Right atrium auricular region (tissue), 2 donors: ENCODE measurements at places on chromosomes 4 and X. TPM values are rescaled to one million over a fixed set of nuclear protein-coding genes. Genes with fewer than 3 reads are reported as not detected.

The ANKRD50 gene
- 8.2 TPM for total RNA-seq

The NOX1 gene
- 0.82 TPM for total RNA-seq

The CAPN6 gene
- total RNA-seq, result 2.2 TPM

The ZGRF1 gene
- 2.0 TPM for total RNA-seq

The GRIA3 gene
- 1.0 TPM for total RNA-seq

The TAB3 gene
- 18.4 TPM for total RNA-seq

The SOD3 gene
- total RNA-seq, result 300 TPM

The UGT2B17 gene
- total RNA-seq, result not detected

The MAGIX gene
- total RNA-seq, result 18.9 TPM

The NPY1R gene
- 4.4 TPM for total RNA-seq

The TRPC3 gene
- 0.63 TPM for total RNA-seq

The RTL5 gene
- 1.5 TPM for total RNA-seq

The MMRN1 gene
- total RNA-seq, result 6.9 TPM

The OTC gene
- not detected for total RNA-seq

The CISD2 gene
- 10.5 TPM for total RNA-seq

The SLC49A3 gene
- total RNA-seq, result 12.0 TPM

The RELL1 gene
- 25.3 TPM for total RNA-seq

The TMPRSS11B gene
- total RNA-seq, result not detected

The TLR1 gene
- 3.6 TPM for total RNA-seq

The DDIT4L gene
- total RNA-seq, result 2.0 TPM

The SSX4B gene
- total RNA-seq, result not detected

The HSFX1 gene
- total RNA-seq, result 1.4 TPM

The FGFBP1 gene
- 0.94 TPM for total RNA-seq

The USO1 gene
- total RNA-seq, result 76.4 TPM

The IL2RG gene
- total RNA-seq, result not detected

The OTUD6A gene
- total RNA-seq, result not detected

The APLN gene
- 2.3 TPM for total RNA-seq

The TRIML1 gene
- not detected for total RNA-seq

The FGFBP2 gene
- total RNA-seq, result 4.8 TPM

The RNF212 gene
- total RNA-seq, result 1.9 TPM

The DAPP1 gene
- total RNA-seq, result 1.3 TPM

The CDKN2AIP gene
- total RNA-seq, result 11.1 TPM

The MAGEA2B gene
- total RNA-seq, result not detected

The LAP3 gene
- 67.2 TPM for total RNA-seq

The STS gene
- 6.2 TPM for total RNA-seq

The TMEM175 gene
- 24.0 TPM for total RNA-seq

The CPLX1 gene
- total RNA-seq, result 0.98 TPM

The PGAM4 gene
- total RNA-seq, result not detected

The DRD5 gene
- total RNA-seq, result 0.24 TPM

The HMGN5 gene
- 3.6 TPM for total RNA-seq

The GBA3 gene
- not detected for total RNA-seq

The CEP44 gene
- total RNA-seq, result 11.4 TPM

The MPP1 gene
- total RNA-seq, result 27.5 TPM

The FGFR3 gene
- 15.4 TPM for total RNA-seq

The ZNF674 gene
- total RNA-seq, result 2.9 TPM

The BST1 gene
- 9.5 TPM for total RNA-seq

The PF4V1 gene
- not detected for total RNA-seq

The MTCP1 gene
- total RNA-seq, result 0.85 TPM

The RNF113A gene
- total RNA-seq, result 9.8 TPM

The NCBP2L gene
- not detected for total RNA-seq

The F11 gene
- not detected for total RNA-seq

The PFKFB1 gene
- total RNA-seq, result not detected

The CENPE gene
- total RNA-seq, result 0.16 TPM

The TRAM1L1 gene
- total RNA-seq, result 0.90 TPM

The RTL9 gene
- total RNA-seq, result 0.67 TPM

The DDX60 gene
- 9.2 TPM for total RNA-seq

The ATP11C gene
- total RNA-seq, result 6.7 TPM

The SPANXN3 gene
- not detected for total RNA-seq
